IMR-90 (cell line): ENCODE measurements at places on chromosomes 13 and 19. TPM values are rescaled to one million over a fixed set of nuclear protein-coding genes. Genes with fewer than 3 reads are reported as not detected.

Gene TYROBP
- polyA plus RNA-seq = not detected in 2 replicates

DNA sequence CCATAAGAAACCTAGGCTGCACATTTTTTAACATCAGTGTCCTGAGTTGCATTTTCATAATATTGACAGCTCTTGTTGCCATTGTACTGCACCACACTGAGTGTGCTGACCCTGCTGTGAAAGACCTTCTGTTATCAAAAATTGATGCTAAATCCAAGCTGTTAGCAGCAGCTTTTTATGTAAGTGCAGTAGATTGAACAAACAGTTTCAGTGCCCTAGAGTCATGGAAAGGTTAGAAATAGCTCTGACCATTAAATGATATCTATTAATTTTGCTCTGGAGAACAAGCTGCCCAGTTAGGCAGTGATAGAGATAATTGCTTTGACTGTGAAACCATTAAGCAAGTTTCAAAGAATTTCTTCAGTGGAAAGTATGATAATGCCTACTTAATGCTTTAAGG lies 1289.2 kb upstream of the PCDH20 start:
- H3K36me3 ChIP-seq = no peaks in the 10 kb centered on the region
- H3K4me3 ChIP-seq = no peak overlapping the region
- DNase-seq = no peak
- H3K27me3 ChIP-seq = no peaks in the 10 kb centered on the region
- no peaks in the 10 kb centered on the region for H3K4me1 ChIP-seq
- no peak overlapping the region for H3K27ac ChIP-seq

- no peaks in the 10 kb centered on the region for H3K36me3 ChIP-seq
- no peaks in the 10 kb centered on the region for H3K4me1 ChIP-seq
- no peak overlapping the region for H3K27ac ChIP-seq
- H3K4me3 ChIP-seq = no peak overlapping the region
- no peak for DNase-seq
Observed at GRCh38 chr13:45889590-45890243, 38.2 kb upstream of the SIAH3 start.

Gene SPC24
- 11.7 and 12.2 TPM in 2 replicates for polyA plus RNA-seq

Gene CYP2F1
- polyA plus RNA-seq = not detected in 2 replicates

Gene SYDE1
- polyA plus RNA-seq = 64.9 and 84.7 TPM in 2 replicates

Gene KLK10
- polyA plus RNA-seq = not detected in 2 replicates

Gene ITM2B
- 127 and 158 TPM in 2 replicates for polyA plus RNA-seq

GRCh38 chr13:111005364-111005763 lies 90.5 kb upstream of the ANKRD10 start:
- no peaks in the 10 kb centered on the region for H3K36me3 ChIP-seq
- no peak overlapping the region for H3K4me3 ChIP-seq
- peak; percentile 67 for DNase-seq
- H3K4me1 ChIP-seq = peaks cover 10% of the 10 kb centered on the region
- H3K27me3 ChIP-seq = peaks cover 2% of the 10 kb centered on the region; the same call in 1 of the 2 replicates

DNA sequence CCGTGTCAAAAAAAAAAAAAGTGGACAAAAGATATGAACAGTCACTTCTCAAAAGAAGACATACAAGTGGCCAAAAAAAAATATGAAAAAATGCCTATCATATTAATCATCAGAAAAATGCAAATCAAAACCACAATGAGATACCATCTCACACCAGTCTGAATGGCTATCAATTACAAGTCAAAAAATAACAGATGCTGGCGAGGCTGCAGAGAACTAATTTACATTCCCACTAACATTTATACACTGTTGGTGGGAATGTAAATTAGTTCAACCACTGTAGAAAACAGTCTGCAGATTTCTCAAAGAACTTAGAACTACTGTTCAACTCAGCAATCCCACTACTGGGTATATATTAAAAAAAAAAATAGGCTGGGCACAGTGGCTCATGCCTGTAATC lies 26.5 kb upstream of the FOXO1 start:
- H3K27ac ChIP-seq = no peak overlapping the region
- H3K4me3 ChIP-seq = no peak overlapping the region
- DNase-seq = no peak
- no peaks in the 10 kb centered on the region for H3K36me3 ChIP-seq

- no peak for DNase-seq
- no peaks in the 10 kb centered on the region for H3K36me3 ChIP-seq
- H3K4me1 ChIP-seq = no peaks in the 10 kb centered on the region
- H3K4me3 ChIP-seq = no peak overlapping the region
Observed at GRCh38 chr13:68254151-68254550, 1024.0 kb upstream of the PCDH9 start.

DNA sequence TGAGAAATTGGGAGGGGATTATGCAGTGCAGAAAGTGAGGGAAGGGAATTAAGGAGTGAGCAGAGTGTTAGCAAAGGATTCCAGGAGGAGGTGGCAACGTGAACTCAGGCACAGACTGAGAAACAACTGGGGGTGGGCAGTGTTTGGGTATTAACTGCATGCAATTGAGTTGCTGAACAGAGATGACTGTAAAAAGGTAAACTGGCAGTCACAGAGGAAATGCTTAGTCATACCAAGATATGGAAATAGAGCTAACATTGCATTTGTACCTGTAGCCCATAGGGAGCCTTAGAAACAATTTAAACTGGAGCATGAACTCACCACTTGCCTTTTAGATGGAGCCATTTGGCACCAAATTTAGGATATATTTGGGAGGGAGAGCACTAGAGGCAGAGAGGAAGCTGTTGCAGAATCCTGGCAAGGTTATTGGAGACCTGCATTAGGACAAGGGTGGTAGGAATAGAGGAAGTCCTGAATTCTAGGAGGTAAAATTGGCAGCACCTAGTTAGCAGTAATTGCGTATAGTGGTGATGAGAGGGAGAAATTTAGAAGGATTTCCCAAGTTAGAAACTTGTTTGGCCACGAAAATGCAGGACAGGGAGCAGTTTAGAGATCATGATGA lies 100.6 kb upstream of the FRY start:
- no peak overlapping the region for H3K27ac ChIP-seq
- no peaks in the 10 kb centered on the region; the same call in 1 of the 2 replicates for H3K27me3 ChIP-seq
- no peaks in the 10 kb centered on the region for H3K36me3 ChIP-seq
- no peak overlapping the region for H3K4me3 ChIP-seq
- DNase-seq = no peak

Gene MAP2K2
- 151 and 196 TPM in 2 replicates for polyA plus RNA-seq

Gene SAFB2
- 26.2 and 28.6 TPM in 2 replicates for polyA plus RNA-seq

DNA sequence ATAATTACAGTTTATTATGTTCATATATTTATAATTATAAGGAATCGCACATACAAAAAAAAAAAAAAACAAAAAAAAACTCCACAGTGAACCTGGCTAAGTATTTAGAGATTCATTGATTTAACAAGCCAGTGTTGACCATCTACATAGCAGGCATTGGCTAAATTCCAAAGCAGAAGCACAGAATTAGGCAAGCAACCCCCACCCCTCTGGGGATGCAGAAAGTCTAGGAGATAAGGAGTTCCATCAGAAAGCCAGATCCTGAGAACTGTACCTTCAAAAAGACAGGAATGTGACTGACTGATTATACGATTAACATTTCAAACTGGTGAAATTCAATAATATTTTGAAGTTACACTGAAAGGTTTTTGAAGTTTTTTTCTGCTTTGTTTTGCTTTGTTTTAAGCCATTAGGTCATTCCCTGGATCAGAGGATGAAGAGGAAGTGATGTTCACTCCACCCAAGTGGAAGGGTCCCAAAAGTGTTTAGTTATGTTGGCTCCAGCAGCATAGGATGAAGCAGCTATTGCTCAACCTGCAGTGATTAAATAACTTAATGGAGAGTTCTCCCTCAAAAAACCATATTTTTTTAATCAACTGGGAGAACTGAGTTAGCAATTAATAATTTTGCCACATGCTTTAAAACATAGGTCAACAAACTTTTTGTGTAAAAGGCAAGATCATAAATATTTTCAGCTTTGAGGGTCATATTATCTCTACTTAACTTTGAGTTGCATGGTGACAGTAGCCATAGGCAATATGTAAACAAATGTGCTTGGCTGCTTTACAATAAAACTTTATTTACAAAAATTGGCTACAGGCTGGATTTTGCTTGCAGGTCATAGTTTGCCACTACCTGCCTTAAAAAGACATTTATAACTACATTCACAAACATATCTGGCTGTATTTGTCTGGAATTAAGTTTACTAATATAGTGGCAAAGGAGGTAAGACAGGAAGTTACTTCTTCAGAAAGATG lies 49.6 kb downstream of the DOCK9 start:
- H3K4me1 ChIP-seq = 0 out of 2 replicates have a peak, but pooled peaks cover 2% of the 10 kb centered on the region
- H3K4me3 ChIP-seq = no peak overlapping the region
- no peak overlapping the region for H3K27ac ChIP-seq
- no peaks in the 10 kb centered on the region for H3K27me3 ChIP-seq
- DNase-seq = peak; percentile 58

- H3K4me3 ChIP-seq = no peak overlapping the region
- DNase-seq = no peak
- H3K36me3 ChIP-seq = no peaks in the 10 kb centered on the region
- H3K27ac ChIP-seq = no peak overlapping the region
Observed at GRCh38 chr13:75312884-75313520, 169.0 kb downstream of the TBC1D4 start.

- no peaks in the 10 kb centered on the region for H3K27me3 ChIP-seq
- peaks cover 3% of the 10 kb centered on the region for H3K4me1 ChIP-seq
- H3K36me3 ChIP-seq = peaks cover 22% of the 10 kb centered on the region
- peak; percentile 5 for DNase-seq
Observed at GRCh38 chr19:34962687-34963572, 1.1 kb downstream of the ZNF792 start.

- no peak for DNase-seq
- H3K4me1 ChIP-seq = peaks cover 7% of the 10 kb centered on the region
- H3K36me3 ChIP-seq = no peaks in the 10 kb centered on the region
- H3K4me3 ChIP-seq = no peak overlapping the region
Observed at GRCh38 chr19:35521124-35521743, 6.9 kb downstream of the SBSN start.
